GM04504 (cell line): ENCODE measurements at places on chromosomes 12 and 14.

GRCh38 chr12:73678335-73678734 lies 859.3 kb upstream of the ATXN7L3B start:
- no peak for DNase-seq

DNA sequence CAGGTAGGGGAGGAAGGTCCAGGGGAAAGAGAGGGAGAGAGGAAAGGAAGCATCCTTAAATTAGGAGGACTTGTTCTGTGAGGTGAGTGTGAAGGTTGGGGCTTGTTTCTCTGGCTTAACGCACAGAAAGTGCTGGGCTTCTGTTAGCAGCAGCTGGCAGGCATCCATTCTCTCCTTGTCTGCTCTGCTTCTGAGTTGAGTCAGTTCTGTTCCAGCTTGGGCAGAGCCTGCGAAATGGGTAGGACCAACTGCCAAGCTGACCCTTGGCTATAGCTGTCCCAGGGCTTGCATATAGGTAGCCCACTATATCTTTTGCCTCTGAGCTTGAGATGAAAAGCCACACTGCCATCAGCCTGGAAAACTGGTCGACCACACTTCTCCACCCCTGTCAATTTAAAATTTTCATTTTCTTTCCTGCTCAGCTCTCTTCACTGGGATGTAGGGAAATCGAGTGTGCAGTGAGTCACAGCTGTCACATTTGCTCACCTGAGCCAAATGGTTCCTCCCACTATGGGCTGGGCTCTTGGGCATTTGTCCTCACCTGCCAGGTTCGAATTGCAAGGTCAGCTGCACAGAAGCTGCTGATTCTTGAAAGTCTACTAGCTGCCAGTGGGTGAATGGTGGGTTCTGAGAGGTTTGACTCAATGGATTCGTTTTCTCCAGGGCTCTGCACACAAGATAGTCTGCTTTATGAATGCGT lies 256.4 kb upstream of the PWP1 start:
- no peak for DNase-seq

GRCh38 chr14:23052182-23052623 lies 5.1 kb downstream of the CDH24 start:
- DNase-seq, result no peak

GRCh38 chr12:92757597-92758121 lies 54.9 kb downstream of the PLEKHG7 start:
- DNase-seq, result no peak

DNA sequence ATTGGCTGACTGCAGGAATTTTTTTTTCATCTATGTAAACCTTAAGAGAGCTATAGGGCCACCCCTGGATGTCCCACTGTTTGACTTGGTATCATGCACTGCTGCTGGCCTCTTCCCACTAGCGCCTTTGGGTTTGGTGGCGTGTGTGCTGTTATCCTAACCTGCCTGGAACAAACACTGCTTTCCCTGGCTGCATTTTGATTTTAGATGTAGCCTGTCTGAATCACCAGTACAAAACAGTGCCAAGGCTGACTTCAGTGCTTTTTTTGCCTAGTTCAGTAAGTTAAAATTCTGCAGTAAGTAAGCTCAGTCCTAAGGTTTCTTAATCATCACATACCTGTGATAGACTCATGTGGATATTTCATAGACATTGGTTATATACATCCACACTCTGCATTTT lies 99.2 kb downstream of the EML1 start:
- no peak for DNase-seq
